ENCODE measurements at places on chromosomes 2 and 18.

DNA sequence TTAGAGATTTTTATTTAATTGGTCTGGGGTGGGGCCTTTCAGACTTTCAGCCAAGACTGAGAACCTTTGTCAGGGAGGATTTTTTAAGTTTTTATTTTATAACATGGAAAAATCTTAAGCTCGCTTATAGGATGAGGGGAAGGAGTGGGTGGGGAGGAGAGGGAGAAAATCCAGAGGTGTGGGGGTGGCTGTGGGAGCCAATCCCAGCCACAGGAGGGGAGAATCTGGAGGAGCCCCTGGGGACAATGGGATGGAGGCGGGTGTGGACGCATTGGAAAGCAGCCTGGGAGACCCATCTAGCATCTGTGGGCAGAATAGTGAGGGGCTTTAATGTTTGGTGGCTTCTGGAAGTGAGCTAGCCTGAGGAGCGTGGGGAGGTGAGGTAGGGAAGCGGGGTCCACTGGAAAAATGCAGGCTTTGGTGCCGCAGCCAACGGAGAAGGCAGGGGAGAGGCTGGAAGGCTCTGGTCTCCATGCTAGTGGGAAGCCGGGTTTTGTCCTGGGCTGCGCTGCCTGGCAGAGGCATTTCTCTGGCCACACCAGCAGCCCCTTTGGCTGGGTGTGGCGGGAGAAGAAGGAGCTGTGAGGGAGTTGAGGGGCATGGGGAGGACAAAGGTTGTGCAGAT is 11.5 kb upstream of the INPP5D start:
- no peak for DNase-seq

DNA sequence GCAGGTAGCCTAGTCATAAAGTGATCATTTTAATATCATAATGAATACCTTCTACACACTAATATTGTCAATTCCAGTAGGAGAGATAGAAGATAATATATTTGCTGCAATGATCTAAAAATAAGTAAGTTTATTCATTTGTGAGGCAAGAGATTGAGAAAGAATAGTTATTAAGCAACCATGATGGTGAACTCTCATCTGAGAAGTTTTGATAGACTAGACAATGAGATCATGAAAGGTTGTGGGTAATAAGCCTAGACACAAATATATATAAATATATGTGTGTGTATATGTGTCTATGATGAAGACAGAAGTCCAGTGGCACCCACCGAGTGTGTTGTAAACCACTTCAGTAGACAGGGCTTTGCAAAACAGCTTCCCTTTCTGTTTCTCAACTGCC is 181.0 kb upstream of the CHST9 start:
- no peak for DNase-seq

DNA sequence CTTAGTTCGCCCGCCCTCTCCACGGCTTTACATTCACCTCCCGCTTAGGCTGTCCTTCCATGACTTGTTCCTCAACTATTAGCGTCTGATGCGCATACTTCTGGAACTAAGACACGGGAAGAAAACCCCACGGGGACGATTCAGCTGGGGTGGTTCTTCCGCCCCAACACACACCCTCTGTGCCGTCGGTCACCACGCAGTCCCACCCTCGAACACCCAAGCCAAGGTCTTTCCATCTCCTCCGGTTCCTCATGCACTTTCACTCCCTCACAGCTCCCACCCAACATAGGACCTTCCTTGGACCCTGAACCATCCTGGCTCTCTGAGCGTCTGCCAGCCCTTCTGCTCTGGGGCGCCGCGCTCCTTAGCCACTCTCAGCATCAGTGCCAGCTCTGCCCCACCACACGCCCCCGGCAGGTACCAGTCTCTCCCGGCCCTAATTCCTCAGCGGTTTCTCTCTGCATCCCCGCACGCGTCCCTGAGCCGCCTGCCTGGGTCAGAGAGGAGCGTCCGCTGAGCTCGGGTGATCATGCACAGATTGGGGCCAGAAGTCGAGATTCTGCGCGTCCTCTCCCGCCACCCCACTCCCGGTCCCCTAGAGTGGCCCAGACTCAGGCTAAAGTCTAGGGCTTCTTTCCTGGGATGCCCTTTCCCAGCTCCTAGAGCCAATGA is 522 bp upstream of the SRD5A2 start:
- no peak for DNase-seq

DNA sequence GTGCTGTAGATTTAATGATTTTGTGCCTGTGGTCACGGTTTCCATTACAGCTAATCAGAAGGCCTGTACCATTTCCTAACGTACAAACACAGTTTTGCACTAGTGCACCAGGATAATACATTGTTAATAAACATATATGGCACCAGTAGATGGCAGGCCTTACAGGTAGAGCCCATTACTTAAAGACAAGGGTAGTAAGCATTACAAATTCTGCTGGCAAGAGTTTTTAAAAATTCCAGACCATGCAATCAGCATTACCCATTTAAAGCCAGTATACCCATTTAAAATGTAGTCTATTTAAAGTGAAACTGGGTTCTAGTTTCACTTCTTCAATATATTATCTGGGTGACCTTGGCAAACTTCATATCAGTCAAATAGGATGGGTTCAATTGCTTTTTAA is 224.2 kb downstream of the NUP35 start:
- no peak for DNase-seq

- DNase-seq: no peak
Observed at GRCh38 chr2:86584151-86584913, 21.1 kb upstream of the CHMP3 start.

- DNase-seq: no peak
Observed at GRCh38 chr2:167017021-167017420, 128.7 kb downstream of the XIRP2 start.

GRCh38 chr2:64649013-64649484 is 4.7 kb downstream of the SERTAD2 start:
- DNase-seq: no peak

DNA sequence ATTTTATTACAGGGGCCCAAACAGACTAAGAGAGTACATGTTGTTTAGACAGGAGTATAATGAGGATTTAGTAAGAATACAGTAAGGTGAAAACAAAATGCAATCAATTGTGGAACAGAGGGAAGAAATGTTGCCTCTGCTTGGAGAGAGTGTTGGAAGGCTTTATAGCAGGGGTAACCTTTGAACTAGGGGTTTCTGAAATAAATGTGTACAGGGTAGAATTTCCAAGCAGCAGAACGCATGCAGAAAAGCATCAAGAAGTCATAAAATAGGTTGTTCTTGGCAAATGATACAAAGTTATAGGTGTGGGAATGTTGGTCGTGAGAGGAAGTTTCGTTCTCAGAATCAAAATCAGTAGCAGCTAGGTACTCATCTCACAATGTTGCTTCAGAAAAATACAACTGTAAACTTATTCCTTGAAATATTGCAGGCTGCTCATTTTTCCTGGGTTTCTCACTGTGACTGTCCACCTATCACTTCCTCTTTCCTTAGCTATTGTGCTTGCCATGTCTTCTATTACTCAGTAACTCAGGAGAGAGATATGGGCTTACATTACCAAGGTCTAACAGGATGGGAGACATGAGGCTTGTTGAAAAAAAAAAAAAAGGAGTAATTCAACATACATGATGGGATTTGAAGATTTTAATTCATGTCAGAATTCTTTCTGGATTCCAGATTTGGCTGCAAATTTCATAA is 17.1 kb upstream of the HNMT start:
- DNase-seq: no peak

- no peak for DNase-seq
Observed at GRCh38 chr2:381941-382727, 94.2 kb upstream of the ALKAL2 start.

DNA sequence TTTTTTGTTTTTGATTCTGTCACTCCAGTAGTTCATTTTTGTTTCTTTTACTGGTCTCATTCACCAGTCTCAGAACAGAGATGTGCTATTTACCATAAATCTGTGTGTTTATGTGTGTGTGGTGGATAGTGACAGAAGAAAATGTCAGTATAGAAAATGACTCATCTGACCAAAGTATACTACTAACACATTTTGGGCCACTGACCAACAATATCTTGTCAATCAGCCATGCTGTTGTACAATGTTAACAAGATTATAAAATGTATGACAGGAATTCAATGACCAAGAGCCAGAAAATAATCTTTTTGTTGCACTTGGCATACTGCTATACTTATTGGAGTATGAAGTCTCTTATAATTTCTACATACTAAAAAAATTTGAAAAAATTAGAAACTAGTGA is 1081.4 kb upstream of the NRXN1 start:
- DNase-seq: no peak

DNA sequence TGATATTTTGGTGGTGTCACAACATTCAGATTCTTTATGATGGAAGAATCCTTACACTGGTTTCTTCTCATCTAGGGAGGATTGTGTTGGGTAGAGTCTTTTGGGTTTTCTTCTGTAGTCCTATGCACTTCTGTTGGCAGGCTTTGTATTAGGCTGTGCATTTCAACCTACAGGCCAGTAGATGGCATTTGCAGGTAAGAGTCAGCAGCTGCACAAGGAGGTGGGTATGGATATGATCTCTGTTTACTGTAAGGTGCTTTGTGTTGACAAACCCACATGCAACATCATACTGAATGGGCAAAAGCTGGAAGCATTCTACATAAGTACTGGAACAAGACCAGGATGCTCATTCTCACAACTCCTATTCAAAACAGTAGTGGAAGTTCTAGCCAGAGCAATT is 656.8 kb downstream of the METTL4 start:
- no peak for DNase-seq

DNA sequence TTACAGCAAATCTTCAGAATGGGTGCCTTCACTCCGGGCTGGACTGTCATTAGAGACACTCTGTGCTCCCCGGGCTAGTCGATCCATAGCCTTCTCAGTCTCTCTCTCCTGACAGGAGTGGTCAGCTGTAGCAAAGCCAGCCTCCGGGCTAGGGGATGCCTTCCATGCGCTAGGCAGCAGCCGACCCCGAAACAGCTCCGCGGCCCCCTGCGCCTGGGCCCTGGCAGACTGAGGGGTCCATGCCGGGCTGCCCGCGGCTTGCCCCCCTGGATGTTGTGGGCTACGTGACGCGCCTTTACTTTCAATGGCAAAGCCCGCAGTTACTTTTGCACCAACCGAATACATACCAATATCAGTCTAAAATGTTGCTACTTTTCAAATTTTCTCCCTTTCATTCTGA is 1447.2 kb downstream of the LRP1B start:
- no peak for DNase-seq

GRCh38 chr2:152729844-152730243 is 11.4 kb downstream of the ARL6IP6 start:
- DNase-seq: peak; percentile 49

DNA sequence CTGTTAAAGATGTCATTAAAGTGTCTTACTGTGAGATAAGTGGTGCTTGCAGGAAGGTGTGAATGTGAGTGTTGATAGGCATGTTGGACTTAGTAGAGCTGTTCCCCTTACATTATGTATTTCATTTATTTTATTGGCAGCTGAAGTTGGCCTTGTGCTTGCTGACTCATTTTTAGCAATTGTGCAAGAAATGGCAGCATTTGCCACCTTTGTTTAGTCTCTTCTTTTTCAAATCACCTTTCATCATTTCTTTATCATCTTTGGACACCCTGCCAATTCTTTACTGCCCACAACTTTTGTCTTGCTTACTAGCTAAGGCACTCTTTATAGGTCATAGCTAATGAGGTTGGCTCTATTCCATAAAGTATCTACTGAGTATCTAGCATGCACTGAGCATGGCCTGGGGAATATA is 130.3 kb upstream of the LYPD6 start:
- no peak for DNase-seq

- DNase-seq: no peak
Observed at GRCh38 chr2:28640908-28641300, 110.7 kb upstream of the PPP1CB start.

DNA sequence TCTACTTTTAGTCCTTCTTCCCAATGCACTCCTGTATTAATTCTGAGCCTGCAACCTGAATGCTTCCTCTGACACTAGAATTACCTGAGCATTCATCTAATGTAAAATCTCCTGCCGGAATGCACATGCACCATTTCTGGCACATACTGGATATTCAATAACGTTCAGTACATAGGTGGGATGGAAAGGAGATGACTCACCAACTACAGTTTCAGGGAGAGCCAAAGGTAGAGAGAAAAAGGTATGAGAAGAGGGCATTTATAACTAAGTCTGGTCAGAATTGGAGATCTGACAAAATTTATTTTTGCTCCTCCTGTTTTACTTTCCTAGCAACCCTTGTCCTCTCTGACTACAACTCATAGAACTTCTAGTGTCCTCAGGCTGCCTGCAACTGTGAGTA is 1954.1 kb upstream of the CELF4 start:
- DNase-seq: no peak

DNA sequence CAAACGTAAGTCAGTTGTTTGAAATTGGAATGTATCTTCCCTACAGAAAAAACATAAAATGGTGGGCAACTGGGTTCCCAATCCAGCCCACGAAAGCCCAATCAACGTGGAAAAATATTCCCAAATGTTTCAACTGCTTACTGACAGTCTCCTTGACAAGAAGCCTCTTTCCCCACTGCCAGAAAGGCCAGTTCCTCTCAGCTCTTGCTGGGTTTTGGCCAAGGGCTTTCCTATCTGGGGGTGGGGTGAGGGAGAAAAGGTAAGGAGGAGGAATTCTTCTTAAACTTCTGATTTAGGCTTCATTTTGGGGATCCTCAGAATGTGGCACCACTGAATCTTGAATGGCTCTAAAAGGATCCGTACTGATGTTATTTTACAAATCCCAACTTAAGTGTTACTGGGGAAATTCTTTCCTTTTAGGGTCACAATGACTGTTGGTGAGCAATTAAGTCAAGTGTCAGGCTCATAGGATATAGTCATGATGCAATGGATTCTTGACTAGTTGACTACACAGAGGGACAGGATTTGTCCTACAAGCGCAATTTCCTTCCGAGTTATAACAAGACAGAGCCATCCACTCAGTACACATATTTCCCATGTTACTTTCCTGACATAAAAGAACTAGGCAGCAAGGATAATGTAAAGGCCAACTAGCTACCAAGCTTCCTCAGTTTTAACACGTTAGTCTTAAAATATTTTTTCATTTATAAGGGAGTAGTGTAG is 73.6 kb downstream of the SPRED2 start:
- DNase-seq: no peak

DNA sequence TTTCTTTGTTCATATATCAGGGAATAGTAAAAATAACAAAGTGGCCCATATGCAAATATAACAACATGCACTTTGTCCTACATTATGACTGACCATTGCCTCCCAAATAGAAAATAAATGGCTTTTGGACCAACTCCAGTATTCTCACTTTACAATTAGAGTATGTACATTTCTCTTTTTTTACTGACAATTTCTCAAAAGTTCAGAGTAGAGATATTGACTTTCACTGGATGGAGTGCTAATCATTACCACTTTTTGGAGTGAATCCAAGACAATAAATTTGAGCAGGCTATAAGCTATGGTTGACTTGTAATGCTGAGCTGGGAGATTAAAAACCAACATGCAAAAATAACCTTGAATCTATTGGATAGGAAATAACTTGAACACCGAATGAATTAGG is 987.4 kb downstream of the SUCLG1 start:
- no peak for DNase-seq

- DNase-seq: no peak
Observed at GRCh38 chr2:117199511-117199910, 615.0 kb upstream of the DDX18 start.

GRCh38 chr2:69062307-69062962 is 49.5 kb downstream of the ANTXR1 start:
- DNase-seq: no peak
